ENCODE measurements at places on chromosomes 2 and 18.

DNA sequence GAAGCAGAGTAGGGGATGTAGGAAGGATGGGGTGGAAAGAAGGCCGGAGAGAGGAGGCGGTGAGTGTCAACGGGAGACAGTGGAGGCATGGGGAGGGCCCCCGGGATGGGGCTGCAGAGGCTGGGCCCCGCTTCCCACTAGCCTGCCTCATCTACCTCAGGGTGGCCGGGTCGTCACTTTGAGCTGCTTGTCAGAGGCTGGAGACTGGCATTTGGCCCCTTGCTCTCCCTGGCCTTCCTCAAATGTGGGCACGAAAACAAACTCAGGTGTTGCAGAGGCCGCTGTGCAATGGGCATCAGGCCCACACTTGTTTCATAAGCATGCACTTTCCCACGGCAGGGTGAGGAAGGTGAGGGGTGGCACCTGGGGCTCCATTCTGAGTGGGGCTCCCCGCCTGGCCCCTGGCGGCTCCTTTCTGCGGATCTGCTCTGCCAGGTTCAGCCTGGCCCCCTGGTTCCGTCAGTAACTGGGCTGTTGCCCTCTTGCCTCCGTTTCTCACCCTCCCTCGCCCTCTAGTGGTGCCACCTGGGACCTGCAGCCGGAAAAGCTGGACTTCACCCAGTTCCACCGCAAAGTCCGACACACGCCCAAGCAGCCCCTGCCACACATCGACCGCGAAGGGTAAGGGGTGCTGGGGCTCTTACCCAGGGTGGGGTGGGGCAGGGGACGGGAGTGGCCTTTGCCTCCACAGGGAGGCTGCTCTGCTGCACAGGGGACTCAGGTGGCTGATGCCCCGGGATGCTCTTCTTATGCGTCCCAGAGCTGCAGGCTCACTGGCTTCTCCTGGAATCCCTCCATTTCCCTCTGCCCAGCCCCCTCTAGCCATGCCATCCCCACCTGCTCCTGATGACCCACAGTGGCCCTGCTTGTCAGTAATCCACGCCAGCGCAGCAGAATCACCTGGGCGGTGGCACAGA is 125.4 kb downstream of the CTIF start:
- no peak for DNase-seq

DNA sequence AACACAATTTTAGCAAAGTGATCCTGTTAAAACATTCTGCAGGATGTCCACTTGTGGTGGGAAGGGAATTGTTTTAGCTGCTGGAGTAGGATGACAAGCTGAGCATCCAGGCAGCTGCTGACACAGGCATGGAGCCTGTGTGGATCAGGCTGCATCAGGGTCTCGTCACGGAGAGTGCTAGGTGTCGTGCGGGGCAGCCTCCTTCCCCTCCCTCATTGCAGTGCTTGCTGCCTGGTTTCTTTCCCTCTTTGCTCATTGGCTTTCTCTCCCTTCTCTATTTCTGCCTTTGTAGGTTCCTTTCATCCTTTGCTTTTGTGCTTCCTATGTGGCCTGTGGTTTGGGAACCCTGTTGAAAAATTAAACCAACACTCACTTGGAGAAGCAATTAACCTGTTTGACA is 172.9 kb downstream of the TPGS2 start:
- DNase-seq: no peak

- DNase-seq: no peak
Observed at GRCh38 chr2:119126650-119127049, 31.9 kb downstream of the C1QL2 start.

GRCh38 chr2:3285901-3286645 is 91.5 kb downstream of the EIPR1 start:
- DNase-seq: no peak

GRCh38 chr18:10775026-10775425 is 249.2 kb downstream of the NAPG start:
- DNase-seq: no peak

DNA sequence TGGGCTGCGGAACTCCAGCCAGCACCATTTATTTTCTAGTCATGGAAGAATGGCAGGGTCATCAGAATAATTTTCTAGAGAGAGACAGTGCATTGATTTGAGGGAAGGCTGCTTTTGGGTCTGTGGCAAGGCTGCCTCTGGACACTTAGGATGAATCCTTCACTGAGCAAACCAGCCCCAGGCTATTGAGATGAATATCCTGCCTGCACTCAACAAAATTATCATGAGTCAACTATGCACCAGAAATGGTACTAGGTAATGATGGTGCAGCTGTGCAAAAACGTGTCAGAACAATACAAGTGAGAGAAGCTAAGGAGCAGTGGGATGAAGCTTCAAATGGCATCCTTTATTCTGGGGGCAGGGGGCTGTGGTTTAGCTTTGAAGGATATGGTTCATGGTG is 115.8 kb downstream of the SPHKAP start:
- no peak for DNase-seq

GRCh38 chr2:235021752-235022151 is 69.9 kb downstream of the SH3BP4 start:
- DNase-seq: peak; percentile 32

GRCh38 chr2:73963385-73964120 is 21.2 kb upstream of the TET3 start:
- DNase-seq: no peak

DNA sequence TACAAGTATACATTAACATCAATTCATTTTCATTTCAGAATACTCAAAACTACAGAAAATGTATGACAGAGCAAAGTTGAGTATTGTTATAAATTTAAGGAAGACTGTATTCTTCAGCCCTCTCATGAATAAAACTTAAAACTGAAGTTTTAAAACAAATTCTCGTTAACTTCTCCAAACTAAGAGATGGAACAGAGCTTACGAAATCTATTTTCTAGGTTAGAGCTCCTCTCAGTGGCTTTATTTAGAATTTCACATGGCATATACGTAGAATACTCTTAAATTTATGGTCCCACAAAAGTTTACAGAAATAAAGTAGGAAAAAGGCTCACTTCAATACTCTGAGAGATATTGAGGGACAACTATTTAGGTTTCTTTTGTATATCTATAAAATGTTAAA is 612.1 kb downstream of the KCNJ3 start:
- no peak for DNase-seq

Measured in HFF-Myc (cell line).